Dermis microvascular lymphatic vessel endothelial cell (primary cell): ENCODE measurements at places on chromosomes 2 and 18. TPM values are rescaled to one million over a fixed set of nuclear protein-coding genes. Genes with fewer than 3 reads are reported as not detected.

TMEM17 gene
- 1.3 and 2.0 TPM in 2 replicates for total RNA-seq

UGT1A3 gene
- total RNA-seq: not detected in 2 replicates

DLGAP1 gene
- total RNA-seq: under 0.01 and 0.13 TPM in 2 replicates

IL1A gene
- not detected in 2 replicates for total RNA-seq

MYO3B gene
- total RNA-seq: under 0.01 TPM in 1 of 2 replicates, not detected in the other

ACTG2 gene
- total RNA-seq: not detected in 2 replicates

EN1 gene
- not detected in 2 replicates for total RNA-seq

CLEC4F gene
- 0.13 TPM in 2 replicates for total RNA-seq

ZNF521 gene
- 66.4 and 151 TPM in 2 replicates for total RNA-seq

C2orf66 gene
- under 0.01 and 0.13 TPM in 2 replicates for total RNA-seq

IL1RL2 gene
- 0.13 and 0.25 TPM in 2 replicates for total RNA-seq

LGALSL gene
- total RNA-seq: 2.3 and 3.8 TPM in 2 replicates

PRSS56 gene
- total RNA-seq: not detected in 2 replicates

CENPO gene
- 9.2 and 12.5 TPM in 2 replicates for total RNA-seq

CNRIP1 gene
- total RNA-seq: 31.2 and 44.9 TPM in 2 replicates

KLHL30 gene
- not detected in 2 replicates for total RNA-seq

CYS1 gene
- total RNA-seq: under 0.01 TPM in 2 replicates

PAX8 gene
- total RNA-seq: under 0.01 TPM in 2 replicates

SLC14A1 gene
- not detected in 2 replicates for total RNA-seq

GRB14 gene
- 0.38 and 0.64 TPM in 2 replicates for total RNA-seq

G6PC2 gene
- not detected in 2 replicates for total RNA-seq

TIGD1 gene
- total RNA-seq: 0.89 and 1.7 TPM in 2 replicates

MROH2A gene
- total RNA-seq: not detected in 2 replicates

KLHL41 gene
- under 0.01 and 0.13 TPM in 2 replicates for total RNA-seq

LOXL3 gene
- total RNA-seq: 0.77 and 2.0 TPM in 2 replicates

NOSTRIN gene
- 2.5 and 2.8 TPM in 2 replicates for total RNA-seq

RHBDD1 gene
- total RNA-seq: 4.6 and 7.3 TPM in 2 replicates

DUSP11 gene
- 20.0 and 21.7 TPM in 2 replicates for total RNA-seq

POTEI gene
- 0.25 and 0.26 TPM in 2 replicates for total RNA-seq

GPR75 gene
- 0.77 and 1.3 TPM in 2 replicates for total RNA-seq

SMAD2 gene
- 32.6 and 49.6 TPM in 2 replicates for total RNA-seq

RNF152 gene
- total RNA-seq: 83.6 and 125 TPM in 2 replicates

C2orf78 gene
- total RNA-seq: not detected in 2 replicates

MSTN gene
- under 0.01 and 0.13 TPM in 2 replicates for total RNA-seq

SYT4 gene
- total RNA-seq: not detected in 2 replicates

ARHGAP28 gene
- total RNA-seq: 2.3 and 3.2 TPM in 2 replicates

GREB1L gene
- 2.8 and 11.3 TPM in 2 replicates for total RNA-seq

ABHD1 gene
- total RNA-seq: under 0.01 TPM in 1 of 2 replicates, not detected in the other

COL3A1 gene
- 1.4 TPM in 1 of 2 replicates, not detected in the other for total RNA-seq

PCARE gene
- total RNA-seq: not detected in 2 replicates

CFAP210 gene
- total RNA-seq: not detected in 2 replicates

SERPINB2 gene
- not detected in 2 replicates for total RNA-seq

TM4SF20 gene
- not detected in 2 replicates for total RNA-seq

DPP4 gene
- 67.4 and 73.6 TPM in 2 replicates for total RNA-seq

GRP gene
- not detected in 2 replicates for total RNA-seq

TTR gene
- not detected in 2 replicates for total RNA-seq

PSMA8 gene
- total RNA-seq: not detected in 2 replicates
